ENCODE measurements at places on chromosomes 3 and 15.

DNA sequence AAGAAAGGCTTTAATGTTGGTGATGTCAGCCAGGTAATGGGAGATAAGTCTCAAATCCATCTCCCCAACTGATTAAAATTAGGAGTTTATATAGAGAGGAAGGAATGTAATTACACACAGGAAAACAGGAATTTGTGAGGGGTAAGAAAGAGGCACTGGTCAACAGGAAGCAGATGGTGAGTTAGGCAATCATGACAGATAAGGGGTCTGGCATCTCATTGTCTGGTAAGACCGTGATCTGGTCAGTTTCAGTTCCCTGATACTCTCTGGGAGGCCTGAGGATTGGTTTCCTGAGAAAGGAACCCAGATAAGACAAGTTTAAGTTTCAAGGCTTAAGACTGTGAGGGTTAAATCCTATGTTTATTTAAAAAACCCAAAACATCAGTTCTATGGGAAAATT, 414.7 kb upstream of the ARRDC4 start:
- DNase-seq: no peak

- DNase-seq: no peak
Measured at GRCh38 chr3:182063742-182064141, 352.0 kb downstream of the SOX2 start.

DNA sequence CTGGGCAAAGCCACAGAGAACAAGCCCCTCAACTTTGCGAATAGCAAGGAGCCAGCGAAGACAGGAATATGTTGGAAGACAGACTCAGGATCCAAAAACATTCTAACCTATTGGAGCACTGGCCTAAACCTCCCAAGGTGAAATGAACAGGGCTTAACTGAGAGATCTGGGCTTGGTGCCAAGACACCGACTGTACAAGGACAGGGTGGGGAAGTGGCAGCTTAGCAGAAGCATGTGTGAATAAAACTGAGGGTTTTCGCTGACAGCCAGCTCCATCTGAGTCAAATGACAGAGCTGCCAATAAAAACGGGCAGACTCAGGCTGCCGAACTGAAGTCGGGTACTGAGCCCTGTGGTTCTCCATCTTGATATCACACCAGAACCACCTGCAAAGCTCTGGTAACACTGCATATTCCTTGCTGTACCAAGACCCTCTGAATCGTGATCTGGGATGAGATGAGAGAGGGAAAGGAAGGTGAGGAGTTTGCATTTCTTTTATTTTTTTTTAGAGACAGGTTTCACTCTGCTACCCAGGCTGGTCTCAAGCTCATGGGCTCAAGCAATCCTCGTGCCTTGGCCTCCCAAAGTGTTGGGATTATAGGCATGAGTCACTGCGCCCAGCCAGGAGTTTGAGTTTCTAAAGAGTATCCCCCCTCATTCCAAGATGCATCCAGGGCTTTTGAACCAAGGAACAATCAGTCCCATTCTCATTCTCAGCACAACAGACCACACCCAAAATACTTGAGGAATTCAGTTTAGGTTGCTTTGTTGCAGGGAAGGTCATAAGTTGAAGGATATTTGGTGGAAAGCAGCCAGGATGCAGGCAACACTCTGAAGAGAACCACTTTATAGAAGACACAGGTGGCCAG, 6.0 kb upstream of the PLCB2 start:
- peak; percentile 73 for DNase-seq

DNA sequence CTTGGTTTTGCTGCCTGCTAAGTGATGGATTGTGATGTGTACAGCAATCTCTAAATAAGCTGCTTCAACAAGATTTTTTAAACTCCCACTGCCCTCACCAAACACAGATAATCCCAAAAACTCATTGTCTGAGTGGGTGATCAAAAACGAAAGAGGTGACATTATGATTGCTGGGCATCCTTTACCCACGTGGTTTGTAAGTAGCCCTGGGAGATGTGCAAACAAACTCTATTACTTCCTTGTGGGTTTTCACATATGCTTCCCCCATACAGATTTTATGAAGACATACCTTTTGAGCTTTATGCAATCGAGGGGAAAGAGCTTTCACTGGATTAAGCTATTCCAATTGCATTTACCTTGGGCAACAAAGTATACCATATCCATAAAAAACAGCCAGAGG, 1000.4 kb downstream of the FHIT start:
- DNase-seq: no peak

DNA sequence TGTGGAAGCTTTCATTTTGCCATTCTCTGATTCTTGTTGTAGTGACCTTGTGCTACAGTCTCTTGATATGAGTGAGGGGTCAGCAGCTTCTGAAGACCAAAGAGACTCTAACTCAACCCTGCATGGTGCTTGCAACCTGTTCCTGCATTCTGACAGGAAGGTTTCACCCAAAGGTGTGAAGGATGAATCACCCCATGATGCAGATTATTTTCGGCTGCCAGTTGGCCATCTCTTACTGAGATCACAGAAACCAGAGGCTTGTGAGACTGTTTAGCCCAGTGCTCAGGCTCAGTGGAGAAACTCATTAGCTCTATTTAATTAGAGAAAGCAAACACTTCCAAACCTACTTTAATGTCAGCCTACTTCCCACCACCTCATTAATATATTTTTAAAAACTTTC, 29.2 kb upstream of the TPRG1 start:
- DNase-seq: no peak

- peak; percentile 28 for DNase-seq
Measured at GRCh38 chr3:13479332-13479581, 849 bp upstream of the HDAC11 start.

DNA sequence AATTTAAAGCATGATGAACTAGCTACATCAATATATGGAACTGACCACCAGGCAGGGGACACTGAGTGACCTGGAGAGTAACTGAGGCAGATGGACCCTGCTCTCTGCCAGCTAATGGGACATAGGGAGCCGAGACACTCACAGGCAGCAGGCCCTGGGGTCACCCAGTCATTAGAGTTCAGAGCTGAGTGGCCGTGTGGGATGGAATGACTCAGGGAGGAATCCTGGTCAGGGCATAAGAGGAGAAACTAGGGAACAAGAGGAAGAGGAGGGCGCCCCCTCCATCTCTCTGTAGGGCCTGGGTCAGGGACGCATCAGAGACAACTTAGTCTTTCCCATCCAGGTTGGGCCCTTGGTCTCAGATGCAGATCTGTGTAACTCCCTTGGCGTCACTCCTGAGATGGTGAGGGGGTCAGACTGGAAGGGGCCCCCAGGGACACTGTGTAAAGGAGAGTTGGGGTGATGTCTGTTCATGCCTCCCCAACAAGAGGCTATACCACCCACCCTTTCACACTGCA, 39.8 kb downstream of the CCDC12 start:
- no peak for DNase-seq

DNA sequence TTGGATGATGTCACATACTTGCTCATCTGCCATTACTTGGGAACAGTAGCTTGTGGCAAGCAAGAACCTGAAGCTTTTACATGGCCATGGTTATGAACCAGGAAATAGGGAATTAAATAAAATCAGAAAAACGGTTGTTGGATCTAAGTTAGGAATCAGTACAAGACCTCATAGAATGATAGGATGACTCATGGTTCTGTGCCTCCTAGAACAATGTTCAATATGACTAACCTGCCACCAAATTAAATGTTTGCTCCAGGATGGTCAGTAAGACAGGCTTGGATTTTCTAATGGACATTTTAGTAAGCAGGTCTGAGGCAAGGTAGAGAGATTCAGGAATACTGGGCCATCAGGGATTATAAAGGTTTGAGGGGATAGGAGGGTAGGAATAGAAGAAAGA, 218.9 kb downstream of the PLOD2 start:
- no peak for DNase-seq

DNA sequence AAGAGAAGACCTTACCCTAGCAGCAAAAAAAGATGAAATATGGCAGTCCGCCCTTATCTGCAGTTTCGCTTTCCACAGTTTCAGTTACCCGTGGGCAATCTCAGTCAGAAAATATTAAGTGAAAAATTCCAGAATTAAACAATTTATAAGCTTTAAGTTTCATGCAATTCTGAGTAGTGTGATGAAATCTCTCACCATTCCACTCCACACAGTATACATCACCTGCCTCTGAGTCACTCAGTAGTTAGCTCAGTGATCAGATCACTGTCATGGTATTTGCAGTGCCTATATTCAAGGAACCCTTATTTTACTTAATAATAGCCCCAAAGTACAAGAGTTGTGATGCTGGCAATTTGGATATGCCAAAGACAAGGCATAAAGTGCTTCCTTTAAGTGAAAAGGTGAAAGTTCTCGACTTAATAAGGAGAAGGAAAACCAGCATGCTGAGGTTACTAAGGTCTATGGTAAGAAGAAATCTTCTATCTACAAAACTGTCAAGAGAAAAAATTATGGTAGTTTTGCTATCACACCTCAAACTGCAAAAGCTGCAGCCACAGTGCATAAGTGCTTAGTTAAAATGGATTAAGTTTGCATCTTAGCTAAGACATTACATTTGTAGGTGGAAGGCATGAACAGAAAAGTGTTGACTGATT, 48.1 kb downstream of the HSPBAP1 start:
- no peak for DNase-seq

DNA sequence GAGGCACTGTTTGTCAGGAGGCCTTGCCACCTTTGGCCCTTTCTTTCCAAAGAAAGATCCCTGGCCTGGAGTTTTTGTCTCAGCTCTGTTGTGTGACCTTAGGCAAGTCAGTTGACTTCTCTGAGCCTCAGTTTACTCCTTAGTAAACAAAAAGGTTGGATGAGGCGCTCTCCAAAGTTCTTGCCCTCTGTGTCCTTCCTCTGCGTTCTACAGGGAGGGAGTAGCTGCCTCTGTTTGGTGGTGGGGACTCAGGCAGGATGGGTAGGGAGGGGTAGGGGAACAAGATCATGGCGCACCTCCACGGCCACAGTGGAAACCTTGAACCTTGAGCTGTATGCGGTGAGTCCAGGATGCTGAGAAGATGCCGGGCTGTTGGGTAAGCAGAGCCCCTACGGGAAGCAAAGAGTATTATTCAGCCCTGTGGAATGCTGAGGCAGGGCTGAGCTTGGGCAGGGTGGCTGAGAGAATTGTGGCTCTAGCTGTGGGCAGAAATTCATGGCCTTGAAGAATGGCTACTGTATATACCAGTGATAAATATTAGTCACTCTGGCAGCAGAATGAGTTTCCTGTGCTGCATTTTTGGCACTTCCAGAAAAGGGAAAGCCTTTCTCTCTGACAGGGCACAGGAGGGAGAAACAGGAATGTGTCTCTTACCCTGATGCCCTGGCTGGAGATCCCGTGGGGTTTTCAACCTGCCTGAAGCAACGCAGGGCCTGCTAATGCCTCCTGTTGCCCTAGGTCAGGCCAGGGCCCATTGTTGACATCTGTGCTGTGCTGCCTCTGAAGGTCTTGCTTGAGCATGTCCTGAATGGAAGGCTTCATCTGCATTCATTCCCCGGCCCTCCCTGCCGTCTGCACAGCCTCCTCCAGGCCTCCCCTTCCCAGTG, 39.9 kb downstream of the SMAD3 start:
- DNase-seq: no peak

DNA sequence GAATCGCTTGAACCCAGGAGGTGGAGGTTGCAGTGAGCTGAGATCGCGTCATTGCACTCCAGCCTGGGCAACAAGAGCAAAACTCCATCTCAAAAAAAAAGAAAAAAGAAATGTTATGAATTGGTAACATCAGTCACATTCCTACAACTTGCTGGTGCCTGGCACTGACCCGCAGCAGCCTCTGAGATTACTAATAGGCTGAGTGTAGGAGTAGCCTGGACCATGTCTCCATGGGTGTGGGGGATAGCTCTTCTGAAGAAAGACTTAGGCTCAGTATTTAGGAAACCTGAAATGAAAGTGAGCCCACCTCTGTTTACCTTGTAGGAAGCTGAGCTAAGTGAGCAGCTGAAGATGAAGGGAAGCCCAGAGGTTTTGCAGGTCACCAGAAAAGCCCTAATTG, 148.3 kb downstream of the LRRC28 start:
- DNase-seq: no peak

DNA sequence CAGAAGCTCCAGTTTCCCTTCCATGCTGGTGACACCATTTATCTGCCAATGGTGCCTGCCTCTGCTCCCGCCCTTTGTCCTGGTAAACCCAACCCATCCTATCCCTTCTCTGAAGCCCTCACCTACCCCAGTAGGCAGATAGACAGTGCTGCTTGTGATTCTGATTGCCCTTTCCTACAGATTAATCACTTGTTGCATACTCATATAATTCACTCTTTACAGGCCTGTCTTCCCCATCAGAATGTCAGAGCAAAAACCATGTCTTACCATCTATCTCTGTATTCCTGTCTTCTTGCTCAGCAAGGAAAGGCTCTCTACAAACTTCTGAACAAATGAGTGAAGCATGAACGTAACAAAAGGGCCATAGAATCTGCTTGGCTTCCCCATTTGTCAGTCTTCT, 47.9 kb downstream of the MRPS25 start:
- no peak for DNase-seq

DNA sequence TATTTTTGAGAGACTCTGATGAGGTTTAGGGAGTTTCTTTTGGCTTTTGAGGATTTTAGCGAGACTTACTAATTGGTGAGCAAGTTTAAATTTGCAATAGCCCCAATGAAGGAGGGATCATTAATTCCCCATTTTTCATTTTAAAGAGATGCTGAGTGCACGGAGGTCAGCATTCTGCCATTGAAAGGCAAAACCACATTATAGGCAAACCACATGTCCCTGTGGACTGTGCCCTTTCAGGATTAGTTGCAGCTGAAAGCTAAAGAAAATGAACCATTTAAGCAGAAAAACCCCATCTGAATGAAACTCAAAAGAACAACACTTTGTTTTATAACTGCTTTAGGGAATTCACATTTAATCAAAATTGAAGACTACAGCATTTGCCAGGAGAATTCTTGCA, 246.5 kb downstream of the PDZRN3 start:
- DNase-seq: no peak

GRCh38 chr3:63961891-63962290, 49.7 kb upstream of the SCAANT1 start:
- peak; percentile 38 for DNase-seq
